ENCODE measurements at places on chromosomes 12 and 14.

GRCh38 chr12:10170216-10170615, 1.7 kb downstream of the OLR1 start:
- no peak for DNase-seq

- no peak for DNase-seq
Observed at GRCh38 chr12:102438047-102438826, 42.1 kb downstream of the IGF1 start.

DNA sequence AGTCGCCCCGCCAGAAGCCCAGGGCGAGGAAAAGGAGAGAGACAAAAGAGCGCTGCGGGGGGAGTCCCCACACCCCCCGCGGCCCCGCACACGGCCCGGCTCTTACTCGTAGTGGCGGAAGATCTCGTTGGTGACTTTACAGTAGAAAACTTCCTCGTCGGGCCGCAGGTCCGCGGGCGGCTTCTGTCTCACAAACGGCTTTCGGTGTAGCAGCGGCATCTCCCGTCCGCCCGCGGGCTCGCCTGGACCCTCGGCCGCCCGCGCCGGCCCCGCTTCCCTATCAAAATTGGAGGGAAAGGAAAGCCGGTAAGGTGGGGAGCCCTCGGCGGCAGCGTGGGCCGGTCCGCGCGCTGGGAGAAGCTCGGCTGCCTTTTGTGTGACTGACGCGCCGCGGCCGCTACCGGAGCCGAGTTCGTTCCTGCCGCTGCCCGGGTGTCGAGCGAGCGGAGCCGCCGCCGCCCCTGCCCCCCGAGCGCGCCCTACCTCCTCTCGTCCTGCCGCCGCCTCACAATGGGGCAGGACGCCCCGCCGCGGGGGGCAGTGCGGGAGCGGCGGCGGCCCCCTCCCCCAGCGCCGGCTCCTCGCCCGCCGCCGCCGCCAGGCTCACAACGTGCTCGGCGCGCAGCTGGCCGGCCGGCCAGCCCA, 652 bp downstream of the BAZ1A start:
- DNase-seq: peak; percentile 24

DNA sequence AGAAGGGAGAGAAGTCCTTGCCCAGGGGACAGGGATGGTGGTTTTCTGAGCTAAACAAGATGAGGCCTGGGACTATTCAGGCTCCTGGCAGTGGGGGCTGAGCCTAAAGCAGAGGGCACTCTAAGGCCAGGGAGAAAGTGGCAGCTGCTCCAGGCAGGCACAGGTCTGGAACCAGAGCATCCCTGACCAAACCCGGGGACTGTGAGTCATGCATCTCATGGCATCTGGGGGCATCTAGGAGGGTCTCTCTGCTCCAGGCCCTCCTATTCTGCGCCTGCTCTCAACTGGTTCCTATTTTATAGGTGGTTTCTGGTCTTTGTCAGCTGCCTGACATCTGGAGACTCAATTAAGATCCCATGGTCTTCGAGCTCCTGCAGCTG, 11.6 kb downstream of the KRT7 start:
- no peak for DNase-seq

DNA sequence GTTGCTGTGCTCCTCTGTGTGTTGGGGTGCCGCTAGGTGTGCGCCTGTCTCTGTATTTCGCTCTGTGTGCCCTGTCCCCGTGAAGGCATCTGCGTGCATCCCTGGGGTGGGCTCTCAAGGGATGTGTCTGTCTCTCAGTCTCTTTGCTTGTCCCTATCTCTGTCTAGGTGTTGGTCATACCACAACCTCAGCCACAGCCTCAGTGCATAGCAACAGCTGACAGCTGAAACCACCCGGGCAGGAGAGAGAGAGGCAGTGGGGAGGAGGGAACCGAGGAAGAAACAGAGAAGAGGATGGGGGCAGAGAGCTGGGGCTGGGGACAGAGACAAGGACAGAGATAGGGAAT, 953 bp upstream of the NXPH4 start:
- DNase-seq: no peak

DNA sequence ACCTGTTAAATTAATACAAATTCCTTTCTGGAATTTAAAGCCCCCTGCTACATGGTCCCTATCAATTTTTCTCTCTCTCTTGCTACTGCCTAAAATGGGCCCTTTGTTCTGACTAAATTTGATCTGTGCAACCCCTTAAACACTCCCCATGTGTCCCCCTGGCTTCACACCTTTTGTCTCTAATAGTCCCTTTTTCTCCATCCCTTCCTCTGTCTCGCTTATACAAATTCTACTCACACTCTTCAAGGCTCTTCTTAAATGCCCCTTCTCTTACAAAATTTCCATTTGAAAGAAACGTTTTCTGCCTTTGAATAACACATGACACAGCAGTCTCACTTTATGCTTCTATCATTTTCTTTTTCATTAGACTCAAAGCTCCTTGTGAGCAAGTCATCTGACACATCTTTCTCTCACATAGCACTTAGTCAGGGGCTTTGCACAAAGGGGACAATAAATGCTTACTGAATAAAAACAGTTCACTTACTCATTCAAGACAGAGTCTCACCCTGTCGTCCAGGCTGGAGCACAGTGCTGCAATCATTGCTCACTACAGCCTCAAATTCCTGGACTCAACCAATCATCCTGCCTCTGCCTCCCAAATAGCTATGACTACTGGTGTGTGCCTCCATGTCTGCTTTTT, 41.5 kb upstream of the NR2C1 start:
- no peak for DNase-seq

- DNase-seq: no peak
Observed at GRCh38 chr12:16602412-16602811, 3.5 kb downstream of the LMO3 start.

DNA sequence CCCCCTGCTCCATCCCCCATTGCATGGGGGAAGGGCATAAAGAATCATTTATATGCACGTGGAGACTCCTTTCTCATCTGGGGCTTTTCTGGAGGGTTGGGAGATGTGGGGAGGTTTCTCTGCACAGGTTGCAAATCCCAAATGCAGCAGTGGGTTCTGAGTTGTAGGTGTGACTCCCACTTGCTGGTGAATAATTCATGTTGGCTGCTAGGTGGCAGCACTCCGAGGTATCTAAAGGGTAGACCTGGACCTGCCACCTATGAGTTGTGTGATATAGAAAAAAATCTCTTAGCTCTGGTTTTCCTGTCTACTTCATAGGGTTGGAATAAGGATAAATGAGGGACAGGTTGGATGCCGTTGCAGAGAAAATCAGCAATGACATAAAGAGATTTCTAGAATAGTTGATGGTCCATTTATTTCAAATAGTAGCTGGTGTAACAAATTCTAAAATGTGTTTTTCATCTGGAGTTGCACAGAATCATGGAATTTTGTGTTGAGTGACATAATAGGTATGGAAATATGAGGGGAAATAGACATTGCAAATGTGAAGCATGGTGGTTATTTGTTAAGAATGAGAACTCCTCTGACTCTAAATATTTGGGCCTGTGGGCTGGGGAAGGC, 4.6 kb downstream of the MARCHF9 start:
- no peak for DNase-seq

DNA sequence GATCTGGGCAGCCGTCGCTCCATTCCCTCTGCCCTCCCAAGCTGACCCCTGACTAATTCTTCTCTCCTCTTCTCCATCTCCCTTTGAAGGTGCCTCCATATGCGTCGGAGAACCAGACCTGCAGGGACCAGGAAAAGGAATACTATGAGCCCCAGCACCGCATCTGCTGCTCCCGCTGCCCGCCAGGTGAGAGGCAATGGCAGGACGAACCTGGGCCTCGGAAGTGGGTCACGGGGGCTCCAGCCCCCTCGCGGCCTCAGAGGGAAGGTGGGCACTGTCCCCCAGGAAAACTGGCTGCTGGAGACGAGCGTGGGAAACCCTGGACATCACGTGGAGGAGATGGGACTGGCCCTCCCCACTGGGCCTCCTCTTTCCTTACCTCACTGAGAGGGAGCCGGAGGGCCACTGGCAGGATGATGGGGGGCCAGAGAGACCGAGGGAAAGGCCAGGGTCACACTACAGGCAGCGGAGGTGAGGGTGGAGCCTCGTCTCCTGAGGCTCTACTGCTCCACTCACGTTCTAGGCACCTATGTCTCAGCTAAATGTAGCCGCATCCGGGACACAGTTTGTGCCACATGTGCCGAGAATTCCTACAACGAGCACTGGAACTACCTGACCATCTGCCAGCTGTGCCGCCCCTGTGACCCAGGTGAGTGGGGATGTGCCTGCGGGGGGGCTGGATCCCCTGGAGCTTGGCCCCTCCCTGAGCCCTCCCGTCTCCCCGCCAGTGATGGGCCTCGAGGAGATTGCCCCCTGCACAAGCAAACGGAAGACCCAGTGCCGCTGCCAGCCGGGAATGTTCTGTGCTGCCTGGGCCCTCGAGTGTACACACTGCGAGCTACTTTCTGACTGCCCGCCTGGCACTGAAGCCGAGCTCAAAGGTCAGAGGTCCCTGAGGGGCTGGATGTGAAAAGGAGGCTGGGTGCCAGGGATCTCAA, 806 bp downstream of the LTBR start:
- DNase-seq: no peak

DNA sequence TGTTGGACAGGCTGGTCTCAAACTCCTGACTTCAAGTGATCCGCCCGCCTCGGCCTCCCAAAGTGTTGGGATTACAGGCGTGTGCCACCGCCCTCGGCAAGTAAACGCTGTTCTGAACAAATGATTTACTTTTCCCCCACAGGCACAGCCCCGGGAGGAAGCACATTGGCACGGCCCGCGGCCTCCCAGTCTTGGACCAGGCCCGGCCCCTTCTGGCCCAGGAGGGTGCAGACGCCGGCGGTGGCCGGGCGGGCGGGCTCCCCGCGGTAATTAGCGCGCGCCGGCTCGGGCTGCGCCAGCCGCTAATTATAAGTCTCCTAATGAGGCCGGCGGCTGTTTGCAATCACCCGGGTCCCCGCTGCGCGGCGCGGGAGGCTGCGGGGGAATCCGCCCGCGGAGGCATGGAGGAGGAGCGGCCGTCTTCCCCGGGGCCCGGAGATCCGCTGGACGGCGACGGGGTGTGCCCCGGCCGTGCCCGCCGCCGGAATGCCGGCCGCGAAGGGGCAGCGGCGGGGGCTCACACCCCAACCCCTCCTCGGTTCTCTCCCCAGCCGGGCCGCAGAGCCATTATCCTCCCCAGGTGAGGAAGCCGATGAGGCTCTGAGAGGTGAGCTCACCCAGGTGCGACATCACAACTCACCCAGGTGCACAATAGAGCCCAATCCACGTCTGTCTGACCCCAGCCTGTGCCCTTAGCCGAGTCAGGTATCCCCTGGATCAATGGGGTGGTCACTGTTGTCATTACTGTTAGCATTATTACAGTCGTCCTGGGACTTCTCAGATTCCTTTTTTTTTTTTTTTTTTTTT, 3.3 kb upstream of the POP5 start:
- DNase-seq: no peak

DNA sequence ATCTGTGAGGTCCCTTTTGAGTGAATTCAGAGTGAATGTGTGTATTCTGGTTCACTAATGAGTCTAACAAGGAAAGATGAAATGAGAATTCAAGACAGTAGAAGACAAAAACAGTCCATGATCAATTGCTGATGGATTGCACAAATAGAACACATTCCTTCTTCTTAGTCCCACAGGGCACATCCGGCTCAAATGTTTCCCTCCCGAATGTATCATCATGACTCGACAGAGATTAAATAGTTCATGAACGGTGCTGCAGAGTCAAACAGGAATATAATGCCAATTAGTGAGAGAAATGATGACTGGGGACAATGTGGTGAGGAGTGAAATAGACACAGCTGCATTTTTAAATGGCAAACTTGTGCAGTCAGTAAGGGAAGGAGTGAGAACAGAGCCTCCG, 11.5 kb upstream of the SFSWAP start:
- no peak for DNase-seq

GRCh38 chr14:34465069-34465859, 3.2 kb upstream of the SPTSSA start:
- DNase-seq: no peak

DNA sequence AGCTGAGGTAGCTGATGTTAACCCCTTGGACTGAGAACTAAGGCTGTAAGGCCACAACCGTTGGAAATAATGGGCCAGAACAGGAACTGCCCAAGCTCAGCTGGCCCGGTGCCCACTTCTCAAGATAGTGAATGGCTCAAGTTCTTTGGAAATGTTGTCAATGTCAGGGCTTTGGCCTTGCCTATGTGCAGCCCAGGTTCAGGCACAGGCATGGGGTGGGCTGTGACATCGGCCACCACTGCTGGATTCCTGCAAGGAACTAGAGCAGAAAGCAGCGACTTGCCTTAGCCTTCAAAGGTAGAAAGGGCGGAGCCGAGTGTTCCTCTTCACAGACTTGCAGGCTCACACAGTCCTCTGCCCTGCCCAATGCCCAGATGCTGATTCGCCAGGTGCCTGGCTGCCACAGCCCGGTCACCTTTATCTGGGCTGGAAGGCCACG, 291.2 kb downstream of the ZFP36L1 start:
- DNase-seq: no peak

- DNase-seq: no peak
Observed at GRCh38 chr12:102512523-102512922, 32.2 kb upstream of the IGF1 start.

DNA sequence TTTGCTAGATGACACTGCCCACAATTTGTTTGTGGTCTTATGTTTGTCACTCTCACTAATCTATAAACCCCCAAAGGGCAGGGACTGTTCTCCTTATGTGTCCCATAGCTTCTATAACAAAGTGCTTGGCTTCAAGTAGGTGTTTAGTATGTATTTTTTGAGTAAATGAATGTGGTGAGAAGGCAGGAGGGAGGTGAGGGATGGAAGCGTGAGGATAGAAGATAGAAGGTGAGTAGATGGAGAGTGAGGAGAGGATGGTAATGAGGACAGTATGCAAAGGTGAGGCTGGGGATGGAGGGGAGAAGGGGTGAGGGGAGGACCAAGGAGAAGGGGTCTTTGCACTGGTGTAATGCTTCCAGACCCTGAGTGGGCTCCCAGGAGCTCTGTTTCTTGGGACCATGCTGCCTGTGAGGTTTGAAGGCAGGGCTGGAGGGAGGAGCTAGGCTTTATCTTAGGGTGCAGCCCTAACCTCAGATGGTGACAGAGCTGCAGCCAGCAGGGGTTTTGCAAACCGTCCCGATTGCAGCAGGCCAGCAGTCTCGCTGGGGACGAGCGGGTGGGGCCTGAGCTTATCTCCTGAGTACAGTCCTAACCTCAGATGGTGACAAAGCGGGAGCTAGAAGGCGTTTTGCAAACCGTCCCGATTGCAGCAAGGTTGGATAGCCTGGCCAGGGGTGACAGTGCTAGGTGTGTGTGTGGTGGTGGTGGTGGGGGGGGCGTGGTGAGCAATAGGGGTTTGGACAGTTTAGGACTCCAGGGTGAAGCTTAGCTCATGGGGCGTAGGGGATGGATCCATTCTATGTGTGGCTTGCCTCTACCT, 6.5 kb downstream of the CEBPE start:
- DNase-seq: no peak

GRCh38 chr12:92395322-92395721, 249.7 kb upstream of the BTG1 start:
- DNase-seq: no peak
